Fibroblast of villous mesenchyme (primary cell): ENCODE measurements at places on chromosomes 7 and 10. TPM values are rescaled to one million over a fixed set of nuclear protein-coding genes. Genes with fewer than 3 reads are reported as not detected.
A peak's percentile ranks its signal among the peaks of the same experiment; 100 is the strongest.

DNA sequence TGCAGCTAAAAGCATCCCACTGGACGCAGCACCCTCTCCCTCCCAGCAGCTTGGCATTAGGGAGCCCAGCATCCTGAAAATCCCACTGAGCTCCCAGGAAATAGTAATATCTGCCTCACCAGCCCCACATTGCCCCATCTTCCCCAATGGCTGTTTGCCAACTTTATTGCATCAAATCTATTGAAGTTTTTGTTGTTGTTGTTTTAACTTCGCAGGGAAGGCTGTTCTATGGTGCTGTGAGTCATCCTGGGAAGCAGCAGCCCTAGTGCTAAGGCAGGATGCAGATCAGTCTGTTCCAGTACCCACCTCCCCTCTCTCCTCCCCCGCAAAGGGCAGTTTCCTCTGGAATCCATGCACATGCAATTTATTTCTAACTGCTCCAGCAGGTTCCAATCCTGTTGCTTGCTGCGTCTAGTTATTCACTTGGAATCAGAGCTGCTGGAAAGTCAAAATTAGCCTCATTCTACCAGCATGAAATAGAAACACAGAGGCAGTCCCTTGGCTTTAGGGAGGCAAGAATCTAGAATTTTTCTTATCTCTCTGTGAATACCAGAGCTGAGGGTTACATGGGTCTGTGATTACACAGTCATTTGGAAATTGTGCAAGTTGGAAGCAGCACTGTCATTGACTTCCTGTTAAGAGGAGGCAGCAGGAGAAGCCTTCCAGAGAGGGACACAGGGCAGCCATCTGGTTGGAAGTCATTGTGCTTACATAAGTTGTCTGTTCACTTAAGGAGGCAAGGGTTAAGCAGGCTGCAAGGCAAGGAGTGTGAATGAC lies 115.9 kb upstream of the CACUL1 start:
- peak; percentile 91 for DNase-seq

- DNase-seq = no peak
Measured at GRCh38 chr7:24025094-24025493, 258.9 kb upstream of the NPY start.

- no peak for DNase-seq
Measured at GRCh38 chr7:131581241-131582051, 25.0 kb upstream of the PODXL start.

DNA sequence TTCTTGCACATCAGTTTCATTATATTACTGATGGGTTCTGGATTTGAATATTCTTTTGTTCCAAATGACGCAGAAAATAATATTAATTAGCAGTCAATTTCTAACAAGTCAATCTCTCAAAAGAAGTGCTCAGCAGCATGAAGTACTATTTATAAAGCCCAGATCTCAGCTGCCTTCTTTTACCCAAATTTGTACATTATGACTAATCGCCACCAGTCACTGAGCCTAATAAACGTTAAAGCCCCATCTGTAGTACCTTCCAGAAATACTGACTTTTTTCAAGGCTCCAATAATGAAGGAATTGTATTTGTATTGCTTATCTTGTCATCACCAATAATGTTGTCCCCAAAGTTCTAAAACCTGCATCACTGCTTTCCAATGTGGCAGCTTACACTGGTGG lies 540.2 kb downstream of the PARD3 start:
- DNase-seq = no peak

DNA sequence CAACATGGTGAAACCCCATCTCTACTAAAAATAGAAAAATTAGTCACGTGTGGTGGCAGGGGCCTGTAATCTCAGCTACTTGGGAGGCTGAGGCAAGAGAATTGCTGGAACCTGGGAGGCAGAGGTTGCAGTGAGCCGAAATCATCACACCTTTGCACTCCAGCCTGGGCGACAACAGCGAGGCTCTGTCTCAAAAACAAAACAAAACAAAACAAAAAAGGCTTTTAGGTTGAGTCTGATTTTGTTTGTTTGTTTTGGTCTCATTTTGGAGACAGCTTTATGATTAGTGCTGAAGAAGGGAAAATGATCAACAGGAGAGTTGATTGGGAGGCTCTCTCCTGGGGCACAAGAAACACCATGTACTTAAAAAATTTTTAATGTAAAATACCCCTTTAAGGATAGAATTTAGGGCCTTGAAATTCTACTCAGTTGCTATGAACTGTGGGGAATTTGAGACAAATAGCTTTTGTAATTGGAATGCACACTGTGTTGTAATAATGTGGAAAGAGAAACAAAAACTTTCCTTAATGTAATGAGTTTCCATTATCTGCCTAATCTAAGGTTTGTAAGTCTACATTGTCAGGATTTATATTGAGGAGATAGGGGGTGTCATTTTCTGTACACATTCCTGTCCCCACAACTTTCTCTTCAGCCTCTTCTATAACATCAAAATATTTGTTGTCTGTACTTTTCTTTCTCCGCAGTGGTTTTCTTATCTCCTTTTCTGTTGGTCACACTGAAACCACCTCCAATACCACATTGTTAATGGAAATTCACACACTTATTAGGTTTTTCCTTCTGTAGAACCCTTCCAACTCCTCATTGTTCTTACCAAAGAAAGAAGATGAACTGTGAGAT lies 41.3 kb downstream of the ARID5B start:
- peak; percentile 73 for DNase-seq

GRCh38 chr10:124629415-124629814 lies 114.8 kb downstream of the FAM53B start:
- no peak for DNase-seq

DNA sequence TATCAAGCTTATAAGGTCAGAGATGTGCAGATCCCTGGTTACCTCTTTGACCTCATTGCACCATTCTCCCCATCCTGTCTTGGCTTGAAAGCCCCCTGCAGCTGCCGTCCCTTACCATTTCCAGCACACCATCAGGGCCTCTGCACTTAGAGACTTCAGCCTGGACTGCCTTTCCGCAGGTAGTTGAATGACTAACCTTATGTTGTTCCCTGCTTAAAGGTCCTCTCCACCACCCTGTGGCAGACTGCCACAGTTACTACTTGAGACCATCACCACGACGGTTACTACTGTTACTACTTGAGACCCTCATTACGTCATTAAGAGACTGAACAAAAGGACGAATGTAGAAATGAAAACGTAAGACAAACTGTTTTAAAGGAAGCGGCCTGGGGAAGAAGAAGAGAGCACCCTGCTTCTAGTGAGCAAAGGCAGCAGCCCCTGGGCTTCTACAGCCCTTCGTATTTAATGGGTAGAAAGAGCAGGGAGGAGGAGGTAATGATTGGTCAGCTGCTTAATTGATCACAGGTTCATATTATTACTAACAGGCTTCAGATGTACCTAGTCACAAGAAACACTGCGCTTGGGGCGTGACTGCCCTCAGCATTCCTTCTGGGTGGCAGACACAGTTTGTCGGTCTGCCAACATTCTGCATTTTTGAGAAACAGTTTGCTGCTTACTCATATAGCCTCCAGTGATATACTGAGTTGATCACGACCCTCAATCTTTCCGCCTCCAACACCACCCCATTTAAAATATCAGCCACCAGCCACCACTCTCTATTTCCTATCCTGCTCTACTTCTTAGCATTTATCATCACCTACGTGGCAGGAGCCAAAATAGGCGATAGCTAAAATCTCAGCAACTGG lies 74.1 kb upstream of the PARD3 start:
- DNase-seq = no peak

The ANKRD61 gene
- not detected in 2 replicates for total RNA-seq

DNA sequence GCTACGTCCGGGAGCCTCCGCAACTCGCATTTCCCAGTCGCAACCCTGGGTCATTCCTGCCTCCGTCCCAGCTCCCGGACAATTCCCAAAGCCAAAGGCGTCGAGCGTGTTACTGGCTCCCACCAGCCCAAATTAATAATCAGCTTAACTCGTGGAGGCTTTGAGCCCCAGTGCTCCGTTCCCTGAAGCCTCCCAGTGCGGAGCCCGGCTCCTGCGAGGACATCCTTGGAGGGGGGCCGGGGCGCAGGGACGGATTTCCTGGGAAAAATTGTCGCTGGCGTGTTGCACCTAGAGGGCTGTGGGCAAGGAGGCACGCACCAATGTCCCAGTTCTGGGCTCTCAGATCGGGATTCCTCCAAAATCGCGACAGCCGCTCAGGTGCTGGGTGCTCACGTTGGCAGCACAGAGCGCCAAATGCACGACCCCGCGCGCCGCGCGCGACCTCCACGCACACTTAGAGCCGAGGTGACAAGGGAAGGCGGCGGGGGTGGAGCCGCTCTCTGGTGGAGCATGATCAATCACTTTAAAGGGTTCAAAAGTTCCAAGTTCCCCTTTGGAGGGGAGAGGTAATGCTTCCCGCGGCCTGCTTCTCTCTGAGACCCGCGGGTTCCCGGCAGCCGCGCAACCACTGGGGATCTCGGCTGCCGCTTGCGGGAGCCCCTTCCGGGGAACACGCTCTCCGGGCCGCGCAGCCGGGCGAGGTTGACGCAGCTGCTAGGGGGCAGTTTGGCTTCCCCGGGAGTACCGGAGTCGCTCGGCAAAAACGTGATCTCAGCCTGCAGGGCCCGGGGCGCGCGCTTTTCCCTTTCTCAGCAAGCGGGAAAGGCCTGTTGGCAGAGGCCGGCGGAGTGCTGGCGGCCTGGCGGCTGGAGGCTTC lies 25.5 kb downstream of the SKIDA1 start:
- peak; percentile 16 for DNase-seq

DNA sequence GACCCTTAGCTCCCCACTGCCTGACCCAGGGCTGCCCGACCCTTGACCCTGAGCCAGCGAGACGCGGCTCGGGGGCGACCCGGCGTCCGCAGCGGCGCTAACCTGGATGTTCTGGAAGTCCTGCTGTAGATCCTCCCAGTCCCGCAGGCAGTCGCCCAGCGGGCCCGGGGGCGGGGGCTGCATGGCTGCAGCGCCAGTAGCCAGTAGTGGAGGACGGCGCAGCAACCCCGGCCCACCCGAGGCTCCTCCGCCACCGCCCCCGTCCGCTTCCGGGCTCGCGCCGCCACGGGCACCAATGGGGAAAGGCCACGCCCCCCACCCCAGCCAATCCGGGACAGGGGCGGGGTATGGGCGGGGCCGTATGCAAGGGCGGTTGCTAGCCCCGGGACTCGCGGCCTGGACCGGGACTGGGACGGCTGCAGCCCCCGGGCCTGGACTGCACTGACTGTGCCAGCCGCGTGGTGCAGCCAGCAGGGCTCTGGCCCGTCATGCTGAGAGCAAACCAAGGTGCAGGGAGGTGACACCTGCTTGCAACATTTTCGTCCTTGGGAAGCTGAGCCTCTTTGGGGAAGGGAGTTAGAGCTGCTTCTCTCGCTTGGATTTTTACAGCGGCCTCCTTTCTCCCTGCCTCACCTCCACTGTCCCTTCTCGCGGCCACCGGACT lies at the start of gene TMEM120A:
TSS of gene TMEM120A (minus strand) at position 208 of the 664 bp plus-strand sequence. CDS start at position 183, 25 bp downstream.
- DNase-seq = peak; percentile 94

The SPDYE2B gene
- total RNA-seq = not detected in 2 replicates

The ENO4 gene
- under 0.01 TPM in 1 of 2 replicates, not detected in the other for total RNA-seq

- DNase-seq = peak; percentile 77
Measured at GRCh38 chr7:91264924-91265681, 870 bp downstream of the FZD1 start.

DNA sequence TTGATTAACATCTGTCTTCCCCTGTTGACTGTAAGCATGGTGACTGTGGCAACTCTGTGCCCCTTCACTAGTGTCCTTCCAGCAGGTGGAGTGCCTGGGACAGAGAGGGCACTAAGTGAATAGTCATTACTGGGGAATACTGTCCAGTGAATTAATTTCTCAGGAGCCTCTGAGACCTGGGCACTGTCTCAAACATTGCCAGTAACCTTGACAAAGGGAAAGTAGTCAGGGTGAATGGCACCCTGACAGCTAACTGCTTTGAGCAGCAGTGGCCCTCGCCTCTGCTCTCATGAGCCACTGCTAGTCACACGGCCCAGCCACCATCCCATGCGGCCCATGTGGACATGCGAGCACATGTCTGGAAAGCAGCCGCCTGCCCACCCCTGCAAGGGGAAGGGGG lies 13.1 kb upstream of the GRB10 start:
- DNase-seq = no peak

DNA sequence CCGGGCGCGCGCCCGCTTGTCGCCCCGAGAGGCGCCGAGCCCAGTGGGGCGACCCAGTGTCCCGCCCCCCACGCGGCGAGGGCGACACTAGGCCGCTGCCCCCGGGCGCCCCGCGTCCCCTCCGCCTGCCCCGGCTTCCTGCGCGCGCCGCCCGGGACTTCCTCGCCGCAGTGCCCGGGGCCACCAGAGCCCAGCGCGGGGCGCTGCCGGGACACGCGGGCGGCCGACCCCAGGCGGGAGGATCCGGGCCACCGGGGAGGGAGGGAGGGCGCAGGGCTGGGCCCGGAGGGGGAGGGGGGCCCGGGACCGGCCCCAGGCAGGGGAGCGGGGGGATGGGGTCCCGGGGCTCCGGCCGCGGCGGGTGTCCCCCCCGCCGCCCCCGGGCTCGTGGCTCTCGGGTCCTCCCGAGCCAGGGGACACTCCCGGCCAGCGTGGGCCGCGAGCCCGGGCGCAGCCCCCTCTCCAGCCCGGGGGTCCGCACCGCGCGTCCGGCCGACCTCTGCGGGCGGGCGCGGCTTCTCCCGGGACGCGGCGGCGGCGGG lies 435 bp upstream of the PWWP2B start:
- DNase-seq = peak; percentile 54

DNA sequence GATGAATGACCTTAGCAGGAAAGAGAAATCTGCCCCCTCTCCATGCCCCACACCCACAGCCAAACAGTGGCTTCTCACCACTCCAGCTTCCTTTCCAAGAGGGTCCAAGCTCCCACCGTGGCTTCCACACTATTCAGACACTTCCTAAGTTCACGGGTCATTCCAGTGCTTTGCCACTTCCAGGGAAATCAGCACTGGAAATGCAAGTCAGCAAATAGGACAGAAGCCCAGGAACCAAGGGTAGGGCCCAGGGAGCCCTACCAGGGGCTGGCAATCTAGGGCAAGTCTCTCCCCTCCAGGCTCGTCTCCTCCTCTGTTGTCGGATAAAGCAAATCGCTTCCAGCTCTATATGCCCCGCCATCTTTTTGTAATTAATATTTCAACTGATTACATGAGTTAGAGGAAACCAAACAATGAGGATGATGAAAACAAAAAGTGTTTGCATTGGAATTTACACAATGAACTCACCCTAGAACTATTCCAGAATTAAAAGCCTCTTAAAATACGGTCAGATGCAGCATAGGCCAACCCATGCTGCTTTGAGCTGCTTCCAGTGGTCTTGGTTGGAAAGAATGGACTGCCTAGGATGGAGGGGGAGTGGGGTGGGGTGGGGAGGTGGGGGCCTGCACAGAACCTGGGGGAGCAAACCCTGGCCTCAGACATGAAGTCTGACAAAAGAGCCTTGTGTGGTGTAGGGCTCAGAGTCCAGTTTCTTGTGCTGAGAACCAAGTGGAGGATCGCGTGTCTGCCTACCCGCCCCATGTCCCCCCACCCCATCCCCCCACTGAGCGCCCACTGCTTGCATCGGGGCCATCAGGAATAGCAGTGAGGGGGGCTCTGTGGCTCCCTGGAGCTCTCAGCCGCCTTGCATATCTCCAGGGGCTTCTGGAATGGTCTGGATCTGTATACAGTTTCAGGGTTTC lies 74.6 kb upstream of the CPXM2 start:
- DNase-seq = no peak

The UPK3BL2 gene
- total RNA-seq = 3.2 and 4.7 TPM in 2 replicates

The RBP4 gene
- total RNA-seq = not detected in 2 replicates

- DNase-seq = no peak
Measured at GRCh38 chr10:131838966-131839742, 61.7 kb upstream of the PPP2R2D start.

The PDGFA gene
- 43.2 and 86.7 TPM in 2 replicates for total RNA-seq
